NCI-H526 treated with DMSO at 0.1 percent for 48 hours (cell line): ENCODE measurements at places on chromosomes 13 and 19.

GRCh38 chr19:35555301-35556005 is 8.0 kb downstream of the ATP4A start:
- DNase-seq = peak; percentile 47

DNA sequence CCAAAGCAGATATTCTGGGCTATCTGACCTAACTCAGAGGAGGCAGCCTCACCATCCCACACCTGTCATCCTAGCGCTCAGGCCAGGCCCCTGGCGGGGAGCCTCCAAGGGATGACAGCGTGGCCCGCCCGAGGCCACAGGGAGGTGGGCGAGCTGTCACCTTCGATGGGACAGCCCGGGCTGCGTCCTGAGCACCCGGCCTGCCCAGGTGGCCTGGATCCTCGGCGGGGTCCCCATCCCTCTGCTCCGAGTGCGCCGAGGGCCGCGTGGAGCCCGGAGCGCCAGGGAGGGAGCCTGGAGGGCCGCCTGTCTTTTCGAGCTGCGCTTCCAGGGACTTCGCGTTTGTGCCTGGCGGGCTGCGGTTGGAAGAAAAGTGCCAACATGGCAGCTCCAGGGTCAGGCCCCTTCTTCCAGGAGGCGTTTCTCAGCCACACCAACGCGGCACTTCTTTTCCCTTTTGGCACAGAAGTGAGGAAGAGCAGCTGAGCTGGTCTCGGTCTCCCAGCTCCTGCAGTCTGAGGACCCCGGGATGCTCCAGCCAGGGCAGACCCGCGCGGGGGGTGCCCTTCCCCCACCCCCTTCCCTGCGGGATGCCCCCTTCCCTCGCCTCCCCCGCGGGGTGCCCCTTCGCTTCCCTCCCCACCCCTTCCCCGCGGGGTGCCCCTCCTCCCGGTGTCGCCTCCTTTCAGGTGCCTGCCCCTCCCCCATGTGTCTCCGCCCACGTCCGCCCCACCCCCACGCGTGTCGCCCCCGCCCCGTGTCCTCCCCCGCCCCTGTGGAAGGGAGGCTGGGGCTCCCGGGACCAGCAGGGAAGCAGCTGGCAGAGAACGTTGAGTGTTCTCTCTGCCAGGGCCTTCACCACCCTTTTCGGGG is 42.3 kb downstream of the GJA3 start:
- DNase-seq = no peak

- DNase-seq = no peak
These were observed 253.6 kb upstream of the DACH1 start for GRCh38 chr13:72120632-72121031.

DNA sequence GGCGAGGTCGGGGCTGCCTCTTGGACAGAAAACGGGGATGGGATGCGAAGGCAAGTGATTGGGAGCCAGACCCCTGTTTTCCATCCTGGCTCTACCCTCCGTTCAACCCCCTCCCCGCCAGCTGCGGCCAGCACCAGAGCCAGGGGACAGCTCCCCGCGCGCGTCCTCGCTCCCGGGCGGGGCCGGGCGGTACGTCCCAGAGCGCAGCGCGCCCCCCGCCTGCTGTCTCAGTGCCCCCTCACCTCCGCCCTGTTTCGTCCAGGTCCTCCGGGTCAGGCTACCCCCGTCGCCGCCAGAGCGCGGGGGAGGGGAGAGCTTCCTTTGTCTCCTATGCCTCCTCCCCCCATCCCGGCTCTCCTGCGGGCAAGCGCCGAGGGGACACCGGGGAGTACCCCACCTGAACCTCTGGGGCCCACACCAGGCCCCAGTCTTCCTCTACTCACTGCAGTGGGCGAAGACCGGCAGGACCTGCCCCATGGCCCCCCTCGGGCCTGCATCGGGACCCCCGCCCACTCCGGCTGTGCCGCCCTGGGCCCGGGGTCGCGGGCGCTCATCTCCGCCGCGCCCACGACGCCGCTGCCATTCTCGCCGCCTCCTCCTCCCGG is 396 bp downstream of the RTN2 start:
- DNase-seq = no peak

DNA sequence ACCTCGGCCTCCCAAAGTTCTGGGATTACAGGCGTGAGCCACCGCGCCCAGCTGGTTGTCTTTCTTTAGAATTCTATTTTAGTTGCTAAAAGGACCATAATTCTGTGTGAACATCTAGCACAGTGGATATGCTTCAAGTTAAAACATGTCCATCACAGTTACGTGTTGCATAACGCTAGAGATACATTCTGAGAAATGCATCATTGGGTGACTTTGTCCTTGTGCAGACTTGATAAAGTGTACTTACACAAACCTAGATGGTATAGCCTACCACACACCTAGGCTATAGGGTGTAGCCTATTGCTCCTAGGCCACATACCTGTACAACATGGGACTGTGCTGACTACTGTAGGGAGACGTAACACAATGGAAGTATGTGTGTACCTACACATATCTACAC is 35.4 kb downstream of the DOCK9 start:
- no peak for DNase-seq

DNA sequence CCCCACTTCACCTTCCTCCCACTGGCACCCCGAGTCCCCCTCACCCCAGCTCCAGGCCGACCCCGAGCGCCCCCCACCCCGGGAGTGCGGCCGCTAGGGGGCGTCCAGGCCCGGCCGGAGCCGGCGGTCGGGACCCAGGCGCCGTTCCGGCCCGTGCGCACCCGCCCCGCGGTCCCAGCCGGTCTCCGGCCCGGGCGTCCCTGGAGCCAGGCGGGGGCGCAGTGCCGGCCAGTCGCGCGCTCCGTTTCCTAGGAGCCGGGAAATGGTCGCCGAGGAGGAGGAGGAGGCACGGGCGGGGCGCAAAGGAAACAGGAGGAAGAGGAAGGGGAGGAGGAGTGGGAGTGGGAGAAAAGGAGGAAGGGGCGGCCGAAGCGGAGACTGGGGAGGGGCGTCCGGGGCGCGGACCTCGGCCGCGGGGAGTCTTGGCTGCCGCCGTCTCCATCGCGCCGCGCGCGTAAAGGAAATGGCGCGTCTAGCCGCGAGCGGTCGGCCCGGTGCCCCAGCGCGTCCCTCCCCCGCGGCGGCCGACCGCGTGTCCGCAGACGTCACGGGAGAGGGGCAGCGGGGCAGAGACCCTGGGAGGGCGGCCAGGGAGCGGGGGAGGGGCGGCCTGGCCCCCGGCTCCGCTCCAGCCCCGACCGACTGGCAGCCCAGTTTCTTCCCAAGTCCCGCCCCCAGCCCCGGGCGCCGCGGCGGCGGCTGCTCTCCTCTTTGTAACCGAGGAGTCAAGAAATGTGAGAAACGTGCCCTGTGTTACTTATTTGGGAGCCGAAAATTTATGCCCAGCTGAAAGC is 1.1 kb upstream of the KCTD15 start:
- DNase-seq = peak; percentile 81

DNA sequence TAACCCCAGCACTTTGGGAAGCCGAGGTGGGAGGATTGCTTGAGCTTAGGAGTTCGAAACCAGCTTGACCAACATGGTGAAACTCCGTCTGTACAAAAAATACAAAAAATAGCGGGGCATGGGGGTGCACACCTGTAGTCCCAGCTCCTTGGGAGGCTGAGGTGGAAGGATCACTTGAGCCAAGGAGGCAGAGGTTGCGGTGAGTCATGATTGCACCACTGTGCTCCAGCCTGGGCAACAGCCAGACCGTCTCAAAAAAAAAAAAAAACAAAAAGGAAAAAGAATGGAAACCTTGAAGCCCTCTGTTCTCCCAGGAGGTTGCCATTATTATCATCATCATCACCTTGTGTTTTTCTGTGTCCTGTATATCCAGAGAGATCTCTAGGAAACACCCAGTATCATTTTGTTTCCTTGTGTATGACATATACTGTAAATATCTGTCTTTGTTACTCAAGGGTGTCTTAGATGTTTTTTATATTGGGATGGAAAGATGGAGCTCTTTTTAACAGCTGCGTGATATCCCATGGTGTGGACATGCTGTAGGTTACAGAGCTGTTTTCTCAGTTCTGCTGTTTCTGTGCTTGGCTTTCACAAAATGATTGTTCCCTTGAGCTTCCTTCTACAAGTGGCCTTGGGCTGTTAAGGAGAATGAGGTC is 11.8 kb downstream of the CHAF1A start:
- no peak for DNase-seq

DNA sequence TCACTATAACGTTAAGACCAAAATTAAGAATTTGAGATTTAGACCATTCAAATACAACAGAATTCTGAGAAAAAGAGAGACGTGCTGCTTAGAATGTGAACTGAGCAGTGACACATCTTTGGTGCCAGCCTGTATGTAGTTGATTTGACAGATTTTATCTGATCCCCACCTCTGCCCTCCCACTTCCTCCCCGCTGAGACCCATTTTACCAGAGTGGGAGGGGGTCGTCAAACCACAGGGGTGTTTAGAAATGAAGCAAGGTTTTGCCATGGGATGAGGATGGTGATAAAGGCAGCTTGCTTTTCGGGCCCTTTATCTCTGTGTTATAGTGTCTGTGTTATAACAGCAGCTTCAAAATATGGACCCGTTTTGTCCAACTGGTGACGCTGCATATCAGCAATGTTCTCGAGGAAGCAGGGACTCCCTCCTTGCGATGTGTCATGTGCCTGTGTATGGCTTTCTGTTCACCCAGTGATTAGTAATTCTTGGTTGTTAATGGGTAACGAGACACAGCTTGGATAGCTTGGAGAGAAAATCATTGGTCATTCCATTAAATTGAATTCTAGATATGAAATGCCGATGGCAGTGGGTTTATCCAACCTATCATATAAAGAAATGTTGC is 125.0 kb downstream of the HS6ST3 start:
- no peak for DNase-seq

- DNase-seq = no peak
These were observed 33.2 kb downstream of the CCL25 start for GRCh38 chr19:8085598-8086408.

- DNase-seq = no peak
These were observed 16.5 kb upstream of the TNFAIP8L1 start for GRCh38 chr19:4622695-4623421.
